ENCODE measurements at places on chromosomes 3 and 15.

- no peak for DNase-seq
These were observed 230.0 kb downstream of the ADAMTS9 start for GRCh38 chr3:64457811-64458210.

DNA sequence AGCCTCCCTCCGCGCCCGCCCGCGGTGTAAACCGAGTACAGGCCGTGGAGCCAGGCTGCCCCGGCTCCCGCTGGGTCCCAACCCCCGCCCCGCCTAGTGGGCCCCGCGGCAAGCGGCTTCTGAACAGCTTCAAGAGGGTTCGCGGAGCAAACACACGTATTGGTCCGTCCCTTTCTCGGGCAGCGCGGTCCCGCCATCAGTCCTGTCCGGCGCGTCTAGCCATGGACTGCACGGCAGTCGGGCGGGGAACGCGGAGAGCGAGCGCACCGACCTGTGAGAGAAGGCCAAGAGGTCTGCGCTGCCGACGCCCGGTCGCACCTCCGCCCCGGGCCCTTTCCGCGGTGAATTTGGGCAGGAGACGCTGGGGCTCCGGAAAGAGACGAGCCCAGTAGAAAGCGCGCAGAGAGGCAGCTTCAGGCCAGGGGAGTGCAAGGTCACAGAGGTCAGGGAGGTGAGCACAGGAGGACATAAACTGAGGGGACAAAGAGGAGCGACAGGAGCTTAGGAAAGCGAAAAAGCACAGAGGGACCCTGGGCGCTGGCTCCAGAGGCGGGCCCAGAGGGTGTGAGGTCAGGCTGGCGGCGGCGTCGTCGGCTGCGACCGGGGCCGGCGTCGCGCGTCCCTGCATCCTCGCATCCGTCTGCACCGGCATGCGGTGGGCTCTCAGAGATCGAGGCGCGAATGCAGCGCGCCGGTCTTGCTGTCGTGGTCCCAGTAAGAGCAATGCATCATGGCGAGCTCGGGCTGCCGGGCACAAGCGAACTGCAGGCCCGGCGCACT, 1.8 kb downstream of the FOXL2 start:
- no peak for DNase-seq

GRCh38 chr15:39792844-39793335, 10.2 kb upstream of the FSIP1 start:
- no peak for DNase-seq

DNA sequence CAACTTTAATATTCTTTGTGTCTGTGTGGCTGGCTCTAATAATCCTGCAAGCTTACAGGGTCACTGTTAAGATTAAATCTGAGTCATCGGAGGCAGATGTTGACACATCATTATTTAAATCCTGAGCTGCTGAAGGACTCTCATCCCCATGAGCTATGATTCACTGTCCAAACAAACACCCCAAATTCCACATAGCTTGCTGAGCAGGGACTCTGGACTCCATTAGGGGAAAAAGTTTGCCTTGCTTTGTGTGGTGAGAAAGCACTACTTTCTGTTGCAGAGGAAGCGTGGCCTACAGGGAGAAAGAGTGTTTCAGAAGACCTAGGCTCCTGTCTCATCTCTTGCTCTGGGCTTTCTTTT, 213.7 kb downstream of the PDCD6IP start:
- DNase-seq: no peak

DNA sequence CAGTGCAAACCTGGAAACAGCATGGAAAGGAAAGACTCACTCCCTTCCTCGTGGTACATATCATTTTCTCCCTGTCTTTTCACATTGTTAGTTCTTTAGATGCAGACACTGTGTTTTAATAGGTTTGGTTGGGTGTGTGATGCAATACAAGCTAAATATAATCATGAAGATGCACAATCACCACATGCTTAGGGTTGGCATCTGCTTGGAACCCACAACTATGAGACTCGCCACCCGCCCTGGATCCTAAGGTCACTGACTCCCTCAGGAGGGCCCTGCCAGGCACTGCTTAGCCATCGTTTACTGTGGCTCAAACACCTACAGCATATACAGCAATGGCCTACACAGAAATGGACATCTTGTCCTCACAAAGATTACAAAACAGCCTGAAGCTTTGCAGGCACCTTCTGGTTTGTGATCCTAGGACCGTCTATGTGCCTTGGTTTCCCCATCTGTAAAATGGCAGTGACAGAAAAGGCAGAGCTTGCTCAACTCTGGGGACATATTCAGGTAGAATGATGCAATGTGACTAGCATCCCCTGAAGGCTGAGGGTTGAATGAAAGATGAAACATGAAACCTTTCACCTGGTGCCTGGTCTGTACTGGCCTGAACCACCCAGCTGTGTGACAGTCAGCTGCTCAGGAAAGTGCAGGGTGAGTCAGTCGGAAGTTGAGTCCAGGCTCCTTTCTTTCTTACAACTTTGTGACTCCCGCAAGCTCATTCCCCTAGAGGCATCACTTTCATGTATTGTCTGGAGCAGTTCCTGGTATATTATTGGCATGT, 123.6 kb upstream of the PFN2 start:
- DNase-seq: no peak

DNA sequence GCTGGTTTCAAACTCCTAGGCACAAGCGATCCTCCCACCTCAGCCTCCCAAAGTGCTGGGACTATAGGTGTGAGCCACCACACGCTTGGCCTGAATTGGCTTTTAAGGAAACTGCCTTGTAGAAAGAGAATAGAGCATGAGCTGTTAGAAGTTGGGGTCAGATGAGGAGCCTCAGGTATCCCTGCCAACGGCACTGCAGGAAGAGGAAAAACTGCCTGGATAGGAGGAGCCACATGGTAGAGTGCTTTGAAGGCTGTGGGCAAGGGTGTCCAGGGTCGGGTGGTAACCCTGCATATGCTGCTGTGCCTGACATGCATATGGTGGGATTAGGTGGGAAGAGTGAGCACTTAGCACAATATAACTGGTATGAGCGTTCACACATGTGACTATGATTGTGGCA, 55.0 kb downstream of the BSN start:
- DNase-seq: no peak

GRCh38 chr3:62589078-62589477, 215.7 kb upstream of the FEZF2 start:
- no peak for DNase-seq

DNA sequence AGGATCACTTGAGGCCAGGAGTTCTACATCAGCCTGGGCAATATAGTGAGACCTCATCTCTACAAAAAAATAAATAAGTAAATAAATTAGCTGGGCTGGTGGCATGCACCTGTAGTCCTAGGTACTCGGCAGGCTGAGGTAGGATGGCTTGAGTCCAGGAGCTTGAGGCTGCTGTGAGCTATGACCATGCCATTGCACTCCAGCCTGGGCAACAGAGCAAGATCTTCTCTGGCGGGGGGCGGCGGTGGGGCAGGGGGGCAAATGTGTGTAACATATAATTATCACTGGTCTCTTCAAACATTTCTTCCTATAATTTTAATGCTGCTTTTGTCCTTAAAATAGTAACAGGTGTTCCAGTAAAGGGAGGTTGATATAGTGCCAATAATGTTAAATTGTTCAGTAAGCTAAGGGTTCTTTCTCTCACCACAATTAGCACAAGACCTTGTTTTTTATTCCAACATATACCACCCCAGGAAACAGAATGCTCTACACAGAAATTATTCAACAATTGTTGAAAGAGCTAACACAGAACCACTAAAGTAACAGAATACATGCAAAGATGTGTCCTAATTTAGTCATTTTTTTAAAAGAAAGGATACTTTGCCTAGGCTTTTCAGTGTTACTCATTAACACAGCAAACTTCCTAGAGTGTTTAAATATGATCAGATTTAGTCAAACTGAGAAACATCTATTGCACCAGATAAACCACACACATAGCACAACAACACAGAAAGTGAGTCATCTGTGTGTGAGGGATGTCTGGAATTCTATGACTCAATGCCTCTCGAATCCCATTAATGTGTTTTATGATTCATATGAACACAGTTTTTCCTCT, 29.1 kb downstream of the ANKRD28 start:
- no peak for DNase-seq

- no peak for DNase-seq
These were observed 1.9 kb downstream of the NFKBIZ start for GRCh38 chr3:101851072-101851770.

GRCh38 chr3:15805756-15806266, 8.0 kb upstream of the ANKRD28 start:
- DNase-seq: no peak

DNA sequence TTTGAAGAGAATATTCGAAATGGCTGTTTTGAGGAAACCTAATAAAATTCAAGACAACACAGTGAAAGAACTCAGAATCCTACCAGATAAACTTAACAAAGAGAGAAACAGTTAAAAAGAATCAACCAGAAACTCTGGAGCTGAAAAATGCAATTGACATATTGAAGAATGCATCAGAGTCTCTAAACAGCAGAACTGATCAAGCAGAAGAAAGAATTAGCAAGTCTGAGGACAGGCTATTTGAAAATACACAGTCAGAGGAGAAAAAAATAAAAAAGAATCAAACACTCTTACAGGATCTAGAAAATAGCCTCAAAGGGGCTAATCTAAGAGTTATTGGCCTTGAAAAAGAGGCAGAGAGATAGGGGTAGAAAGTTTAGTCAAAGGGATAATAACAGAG, 13.5 kb downstream of the C3orf33 start:
- DNase-seq: no peak

GRCh38 chr3:183212565-183212964, 40.5 kb upstream of the B3GNT5 start:
- DNase-seq: no peak

GRCh38 chr3:185049710-185050109, 103.2 kb downstream of the C3orf70 start:
- no peak for DNase-seq

DNA sequence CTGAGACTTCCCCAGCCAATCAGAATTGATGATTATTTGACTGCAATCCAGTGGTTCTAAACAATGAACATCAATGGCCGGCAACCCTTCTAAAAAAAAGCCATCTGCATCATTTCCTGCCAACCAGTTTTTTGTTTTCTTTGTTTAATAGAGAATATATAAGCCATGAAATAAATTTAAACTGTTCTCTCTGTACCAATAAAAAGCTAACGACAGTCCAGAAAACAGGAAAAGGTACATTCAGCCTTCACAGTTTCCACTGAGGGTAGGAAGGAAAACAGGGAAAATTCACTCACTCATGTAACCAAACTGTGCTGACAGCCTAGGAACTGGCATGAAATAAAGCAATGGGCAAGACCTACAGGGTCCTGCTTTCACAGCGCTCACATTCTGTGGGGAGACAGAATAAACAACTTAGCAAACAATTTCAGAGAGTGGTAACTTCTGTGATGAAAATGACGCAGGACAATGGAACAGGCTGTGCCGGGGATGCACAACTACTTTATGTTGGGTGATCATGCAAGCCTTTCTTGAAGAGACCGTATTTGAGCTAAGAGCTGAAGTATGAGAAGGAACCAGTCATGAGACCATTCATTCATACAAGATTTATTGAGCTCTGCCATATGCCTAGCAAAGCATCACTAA, 630.1 kb downstream of the MAGI1 start:
- no peak for DNase-seq

DNA sequence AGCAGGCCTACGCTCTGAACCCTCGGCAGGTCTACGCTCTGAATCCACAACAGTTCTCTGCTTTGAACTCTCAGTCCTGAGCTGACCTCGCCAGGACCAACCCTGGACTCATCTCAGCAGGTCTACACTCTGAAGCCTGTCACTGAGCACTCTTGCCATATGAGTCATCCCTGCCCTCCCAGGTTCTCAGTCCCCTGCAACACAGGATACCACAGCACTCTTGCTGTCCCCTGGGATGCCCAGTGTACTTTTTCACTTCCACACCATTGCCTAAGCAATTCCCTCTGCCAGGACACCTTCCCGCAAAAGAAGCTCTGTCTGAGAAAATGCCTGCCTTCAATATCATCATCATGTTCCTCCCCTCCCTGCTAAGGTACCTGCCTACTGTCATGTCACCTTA, 42.0 kb downstream of the NUP210 start:
- DNase-seq: no peak

DNA sequence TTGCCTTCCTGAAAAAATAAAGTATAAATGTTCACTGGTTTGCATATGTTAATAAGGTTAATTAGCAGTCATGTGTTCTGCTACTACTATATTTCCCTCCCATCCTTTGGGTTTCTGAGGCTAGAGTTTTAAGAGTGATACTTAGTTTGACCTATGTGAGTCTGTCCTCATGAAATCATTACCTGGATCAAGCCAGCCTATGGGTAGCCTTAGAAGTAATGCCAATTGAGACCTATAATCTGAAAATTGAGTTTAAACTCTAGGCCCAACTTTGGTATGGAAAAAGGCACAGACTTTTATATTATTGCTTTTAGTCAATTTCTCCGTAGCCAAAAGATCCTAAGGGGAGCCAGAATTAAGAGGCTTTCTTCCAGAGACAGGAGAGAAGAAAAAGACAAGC, 18.4 kb upstream of the SOX2 start:
- no peak for DNase-seq

DNA sequence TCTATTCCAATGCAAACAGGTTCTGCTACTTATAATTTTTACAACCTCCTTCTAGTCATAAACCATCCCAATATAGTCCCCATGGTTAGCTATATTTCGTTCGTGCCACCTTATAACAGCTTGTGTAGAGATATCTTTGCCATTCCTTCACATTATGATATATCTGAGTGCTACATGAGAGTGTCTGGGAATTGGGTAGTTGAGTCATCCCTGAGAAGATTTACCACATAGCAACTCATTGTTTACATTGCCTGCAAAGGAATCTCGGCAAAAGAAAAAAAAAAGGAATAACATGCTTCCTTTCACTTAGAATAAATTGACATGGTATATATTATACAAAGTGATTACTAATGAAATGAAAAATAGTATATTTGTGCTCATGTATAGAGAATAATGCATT, 86.0 kb upstream of the VGLL3 start:
- no peak for DNase-seq
